H4 (cell line): ENCODE measurements at places on chromosomes 6 and 20. TPM values are rescaled to one million over a fixed set of nuclear protein-coding genes. Genes with fewer than 3 reads are reported as not detected.

GRCh38 chr20:34074101-34074760 lies 37.8 kb downstream of the EIF2S2 start:
- no peak for DNase-seq

DNA sequence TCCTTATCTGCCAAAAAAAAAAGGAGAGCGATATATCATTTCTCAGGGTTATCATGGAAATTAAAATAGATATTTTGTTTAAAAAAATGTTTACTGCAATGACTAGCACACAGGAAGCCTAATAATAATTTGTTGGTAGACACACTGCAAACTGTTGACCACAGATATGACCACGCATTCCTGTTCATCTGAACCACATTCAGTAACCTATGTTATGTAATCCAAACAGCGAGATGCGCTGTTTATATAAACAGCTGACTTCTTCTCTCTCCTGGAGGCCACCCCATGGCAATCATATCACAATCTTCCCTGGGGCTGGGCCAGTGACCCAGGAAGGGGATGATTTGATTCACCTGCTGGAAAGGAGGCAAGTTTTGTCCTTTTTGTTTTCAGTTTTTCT lies 129.3 kb upstream of the UST start:
- DNase-seq = peak; percentile 4

DNA sequence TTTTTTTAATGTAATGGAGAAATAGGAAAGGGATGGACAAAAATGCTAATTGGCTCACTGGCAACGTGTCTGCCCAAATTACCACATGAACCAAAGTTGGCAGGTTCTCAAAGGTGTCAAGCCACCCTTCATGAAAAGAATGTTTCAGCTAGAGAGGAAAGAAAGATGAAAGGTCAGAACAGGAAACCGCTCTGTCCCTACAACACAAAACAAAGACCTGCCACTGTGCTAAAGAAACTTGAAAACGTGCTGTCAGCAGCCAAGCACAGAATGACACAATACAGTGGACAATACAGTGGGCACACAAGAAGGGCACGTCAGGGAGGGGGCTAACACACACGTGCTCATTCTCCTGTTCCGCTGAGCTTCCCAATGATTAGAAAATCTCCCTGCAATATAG lies 4.9 kb downstream of the PREP start:
- DNase-seq = no peak

- peak; percentile 2 for DNase-seq
Measured at GRCh38 chr6:147117580-147117979, 86.6 kb upstream of the STXBP5 start.

GRCh38 chr6:162154001-162154400 lies 573.6 kb downstream of the PRKN start:
- DNase-seq = no peak

- peak; percentile 11 for DNase-seq
Measured at GRCh38 chr6:132715204-132715603, 1.3 kb upstream of the VNN1 start.

GRCh38 chr6:36141091-36141490 lies 10.8 kb downstream of the MAPK13 start:
- no peak for DNase-seq

- DNase-seq = peak; percentile 6
Measured at GRCh38 chr6:9138936-9139335, 703.6 kb upstream of the SLC35B3 start.

GRCh38 chr6:6643398-6643797 lies 54.9 kb downstream of the LY86 start:
- no peak for DNase-seq

DNA sequence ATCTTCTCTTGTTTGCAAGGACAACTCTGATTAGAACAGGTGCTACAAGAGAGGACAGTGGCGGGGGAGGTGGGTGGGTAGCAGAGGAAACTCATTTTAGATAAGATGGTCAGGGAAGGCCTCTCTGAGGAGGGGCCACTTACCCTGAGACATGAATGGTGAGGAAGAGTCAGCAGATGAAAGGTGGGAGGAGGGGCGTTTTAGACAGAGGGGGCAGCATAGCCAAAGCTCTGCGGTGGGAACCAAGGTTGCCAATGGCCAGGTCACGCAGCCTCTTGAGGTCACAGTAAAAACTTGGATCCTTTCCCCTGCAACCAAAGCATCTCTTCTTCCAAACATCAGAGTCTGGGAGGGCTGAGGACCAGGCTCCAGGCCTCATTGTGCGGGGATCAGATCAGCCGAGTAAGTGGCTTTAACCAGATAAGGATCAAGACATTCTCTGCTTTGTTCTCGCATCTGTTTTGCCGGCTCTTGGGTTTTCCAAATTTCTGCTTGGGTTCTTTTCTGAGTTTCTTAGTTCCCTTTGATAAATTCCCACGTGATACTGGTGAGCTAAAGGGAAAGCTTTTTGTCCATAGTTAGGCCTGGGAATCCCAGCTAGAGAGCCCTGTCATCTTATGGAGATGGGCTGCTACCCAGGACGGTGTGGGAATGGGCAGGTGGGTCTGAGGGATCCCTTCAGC lies 5.5 kb upstream of the CD40 start:
- DNase-seq = no peak

- DNase-seq = no peak
Measured at GRCh38 chr6:90941885-90942284, 355.0 kb upstream of the MAP3K7 start.

- no peak for DNase-seq
Measured at GRCh38 chr6:4615891-4616290, 160.3 kb upstream of the CDYL start.

DNA sequence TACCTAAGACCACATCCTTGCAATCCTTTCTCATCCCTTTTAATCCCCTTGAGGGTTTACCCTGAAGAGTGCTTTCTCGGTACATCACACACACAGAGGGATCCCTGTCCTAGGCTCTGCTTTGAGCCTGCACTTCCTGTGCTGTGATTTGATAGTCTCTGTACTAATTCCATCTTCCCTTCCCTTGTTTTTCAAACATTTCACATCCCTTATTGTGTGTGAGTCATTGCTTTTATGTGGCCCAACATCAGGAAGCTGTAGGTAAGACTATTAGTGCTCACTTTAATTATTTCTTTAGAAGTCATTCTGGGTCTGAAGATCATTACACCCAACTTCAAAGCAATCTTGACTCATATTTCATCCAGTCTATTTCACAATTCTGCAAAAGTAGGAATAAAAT lies 57.2 kb upstream of the ANKEF1 start:
- DNase-seq = no peak

- no peak for DNase-seq
Measured at GRCh38 chr6:151128763-151129370, 110.9 kb upstream of the AKAP12 start.

- no peak for DNase-seq
Measured at GRCh38 chr20:1871807-1872458, 23.3 kb upstream of the SIRPA start.

DNA sequence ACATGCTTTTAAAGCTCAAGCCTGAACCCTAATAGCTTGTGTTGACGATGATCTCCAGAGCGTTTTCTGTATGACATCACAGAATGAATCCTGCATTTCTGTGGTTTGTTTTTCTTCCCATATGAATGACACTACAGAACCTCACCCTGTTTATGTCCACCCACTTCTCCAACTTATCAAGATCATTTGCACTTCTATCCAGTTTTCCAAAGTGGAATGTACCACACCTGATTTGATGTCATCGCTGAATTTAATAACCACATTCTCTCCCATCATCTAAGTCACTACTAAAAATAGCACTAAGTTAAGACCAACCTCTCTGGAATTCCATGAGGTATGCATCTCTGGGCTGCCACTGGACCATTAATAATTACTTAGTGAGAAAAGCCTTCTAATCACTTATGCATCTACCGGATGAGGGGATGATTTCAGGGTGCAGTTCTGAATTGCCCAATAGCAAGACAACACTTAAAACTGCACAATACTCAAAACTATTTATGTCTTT lies 33.3 kb upstream of the CITED2 start:
- peak; percentile 14 for DNase-seq

DNA sequence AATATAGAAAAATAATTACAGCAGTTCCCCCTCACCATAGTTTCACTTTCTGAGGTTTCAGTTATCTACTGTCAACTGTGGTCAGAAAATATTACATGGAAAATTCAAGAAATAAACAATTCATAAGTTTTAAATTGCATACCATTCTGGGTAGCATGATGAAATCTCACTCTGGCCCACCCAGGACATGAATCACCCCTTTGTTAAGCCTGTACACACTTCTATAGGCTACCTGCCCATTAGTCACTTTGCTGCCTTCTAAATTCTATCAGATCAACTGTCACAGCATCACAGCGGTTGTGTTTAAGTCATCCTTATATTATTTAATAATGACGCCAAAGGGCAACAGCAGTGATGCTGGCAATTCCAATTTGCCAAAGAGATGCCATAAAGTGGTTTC lies 140.3 kb upstream of the RUNX2 start:
- peak; percentile 58 for DNase-seq

DNA sequence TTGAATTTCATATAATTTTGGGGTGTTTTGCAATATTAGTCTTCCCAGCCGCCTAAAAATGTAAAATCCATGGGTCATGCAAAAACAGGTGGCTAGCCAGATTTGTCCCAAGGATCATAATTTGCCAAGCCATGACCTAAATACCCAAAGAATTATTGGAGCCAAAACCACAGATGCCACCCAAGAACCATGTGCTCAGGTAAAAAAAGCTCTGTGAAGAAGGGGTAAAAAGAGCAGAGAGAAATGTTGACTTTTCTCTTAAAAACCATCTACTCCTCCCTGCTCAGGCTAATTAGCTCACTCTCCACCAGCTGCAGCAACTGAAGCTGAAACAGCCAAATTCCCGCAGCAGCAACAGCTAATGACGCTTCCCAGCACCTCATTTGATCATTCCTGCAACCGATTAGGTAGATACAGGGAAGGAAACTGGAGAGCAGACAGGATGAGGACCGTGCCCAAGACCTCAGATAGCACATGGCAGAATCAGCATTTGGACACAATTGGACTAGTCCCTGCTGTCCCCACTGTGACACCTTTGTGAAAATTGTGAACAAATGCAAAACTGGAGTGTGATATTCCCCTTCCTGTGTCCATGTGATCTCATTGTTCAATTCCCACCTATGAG lies 107.9 kb upstream of the NXT1 start:
- DNase-seq = no peak

DNA sequence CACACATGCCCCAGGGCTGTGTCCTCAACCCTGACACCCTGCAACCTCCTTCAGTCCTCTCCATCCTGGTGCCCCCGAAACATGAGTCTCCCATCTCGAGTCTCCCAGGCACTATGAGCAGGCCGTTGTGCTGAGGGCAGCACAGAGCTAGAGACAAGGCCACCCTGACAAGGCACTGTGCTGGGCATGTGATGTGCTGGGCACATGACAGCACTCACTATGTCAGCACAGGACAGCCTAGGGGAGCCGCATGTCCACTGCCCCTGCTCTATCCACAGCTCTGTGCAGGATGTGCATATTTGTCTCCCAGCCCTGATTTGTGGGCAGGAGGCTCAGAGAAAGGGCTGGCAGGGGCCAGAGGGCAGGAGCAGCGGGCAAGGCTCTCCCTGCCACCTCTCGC lies 362.1 kb upstream of the AGPAT4 start:
- DNase-seq = no peak

DNA sequence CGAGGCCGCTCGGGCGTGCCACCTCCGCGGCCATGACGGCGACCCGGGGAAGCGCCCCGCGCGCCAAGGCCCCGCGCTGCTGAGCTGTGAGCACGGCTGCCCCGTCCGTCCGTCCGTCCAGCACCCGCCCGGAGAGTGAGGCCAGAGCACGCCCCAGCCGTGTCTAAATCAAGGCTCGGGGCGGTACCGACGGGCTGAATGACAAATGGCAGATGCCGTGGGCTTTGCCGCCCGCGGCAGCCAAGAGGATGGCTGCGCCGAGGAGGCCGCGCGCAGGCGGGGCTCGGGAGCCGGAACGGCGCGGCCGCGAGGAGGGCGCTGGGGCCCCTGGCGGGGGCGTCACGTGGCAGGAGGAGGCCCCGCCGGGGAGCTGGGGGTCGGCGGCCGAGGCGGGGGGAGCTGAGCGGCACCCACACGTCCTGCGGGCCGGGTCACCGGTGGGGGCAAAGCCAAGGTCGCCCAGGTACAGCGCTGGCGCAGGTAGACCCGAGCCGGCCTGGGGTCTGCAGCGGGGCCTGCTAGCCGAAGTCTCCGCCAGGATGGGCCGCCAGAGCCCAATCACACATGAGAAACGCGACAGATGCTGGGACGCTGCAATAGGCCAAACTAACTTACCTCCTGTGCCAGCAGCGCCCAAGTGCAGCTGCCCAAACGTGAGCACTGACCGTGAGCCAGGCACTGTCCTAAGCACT lies at the start of gene PLAGL1:
Gene PLAGL1 (minus strand): TSS at position 140 of the 692 bp plus-strand sequence. CDS start 60,123 bp downstream, outside the sequence.
- peak; percentile 63 for DNase-seq

GRCh38 chr6:80280262-80281010 lies 174.0 kb downstream of the BCKDHB start:
- peak; percentile 4 for DNase-seq

DNA sequence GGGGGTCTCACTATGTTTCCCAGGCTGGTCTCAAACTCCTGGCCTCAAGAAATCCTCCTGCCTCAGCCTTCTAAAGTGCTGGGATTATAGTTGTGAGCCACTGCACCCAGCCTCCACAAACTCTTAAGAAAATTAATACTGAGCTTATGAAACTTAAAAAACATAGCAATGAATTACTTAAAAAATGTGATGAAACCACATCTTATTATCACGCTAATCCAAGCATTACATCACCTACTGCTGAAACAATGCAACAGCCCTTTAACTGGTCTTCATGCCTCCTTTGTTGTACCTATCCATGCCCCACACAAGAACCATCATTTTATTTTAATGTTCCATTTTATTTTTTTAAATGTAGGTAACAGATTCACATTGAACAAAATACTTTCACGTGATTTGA lies 24.9 kb downstream of the SESN1 start:
- DNase-seq = no peak

- no peak for DNase-seq
Measured at GRCh38 chr6:85911067-85911466, 268.4 kb upstream of the SYNCRIP start.

DNA sequence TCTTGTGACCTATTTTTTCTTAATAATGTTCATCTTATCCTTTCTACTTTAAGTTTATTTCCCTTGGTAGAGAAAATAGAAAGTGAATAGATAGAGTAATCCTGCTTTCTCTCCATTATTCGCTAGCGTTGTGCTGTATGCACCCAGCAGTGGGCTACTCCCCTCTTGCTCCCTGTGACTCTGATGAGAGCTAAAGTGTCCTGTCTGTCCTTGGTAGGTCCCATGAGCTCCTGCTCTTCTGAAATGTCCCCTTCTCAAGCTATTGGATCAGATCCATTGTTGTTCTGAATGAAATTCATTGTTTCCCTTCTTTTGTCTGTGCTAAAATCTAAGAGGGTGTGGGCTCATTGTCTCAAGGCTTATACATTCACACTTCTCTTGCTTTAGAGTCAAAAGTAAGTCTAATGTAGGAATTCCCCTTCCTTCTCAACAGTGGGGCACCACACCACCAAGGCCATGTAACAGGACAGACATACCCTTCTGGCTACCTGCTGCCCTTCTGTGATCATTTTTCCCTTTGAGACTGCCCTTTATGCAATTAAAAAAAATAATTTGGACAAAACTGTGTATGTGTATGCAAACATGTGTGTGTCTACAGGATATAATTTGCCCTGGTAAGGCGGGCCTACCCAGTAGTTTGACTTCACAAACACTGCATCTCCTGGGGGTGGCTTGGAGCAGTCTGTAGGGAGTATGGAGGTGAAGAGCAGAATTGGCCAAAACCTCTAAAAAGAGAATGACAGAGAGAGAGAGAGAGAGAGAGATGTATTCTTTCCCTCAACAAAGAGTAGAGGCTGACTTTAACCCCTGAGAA lies 167.0 kb upstream of the MYLIP start:
- DNase-seq = no peak

Gene ADTRP
- total RNA-seq = 0.74 TPM in 1 of 2 replicates, not detected in the other

Gene SLC2A10
- 3.2 and 3.9 TPM in 2 replicates for total RNA-seq

Gene SAPCD1
- total RNA-seq = 0.21 and 2.8 TPM in 2 replicates

Gene COL9A3
- total RNA-seq = not detected in 2 replicates

Gene RHAG
- total RNA-seq = not detected in 2 replicates

Gene SPEF1
- total RNA-seq = 0.21 TPM in 1 of 2 replicates, not detected in the other

Gene GABRR2
- 0.08 TPM in 1 of 2 replicates, not detected in the other for total RNA-seq

Gene STMND1
- total RNA-seq = not detected in 2 replicates

Gene TSHZ2
- total RNA-seq = 0.33 and 1.4 TPM in 2 replicates
